ENCODE measurements at places on chromosomes 1 and 21.

DNA sequence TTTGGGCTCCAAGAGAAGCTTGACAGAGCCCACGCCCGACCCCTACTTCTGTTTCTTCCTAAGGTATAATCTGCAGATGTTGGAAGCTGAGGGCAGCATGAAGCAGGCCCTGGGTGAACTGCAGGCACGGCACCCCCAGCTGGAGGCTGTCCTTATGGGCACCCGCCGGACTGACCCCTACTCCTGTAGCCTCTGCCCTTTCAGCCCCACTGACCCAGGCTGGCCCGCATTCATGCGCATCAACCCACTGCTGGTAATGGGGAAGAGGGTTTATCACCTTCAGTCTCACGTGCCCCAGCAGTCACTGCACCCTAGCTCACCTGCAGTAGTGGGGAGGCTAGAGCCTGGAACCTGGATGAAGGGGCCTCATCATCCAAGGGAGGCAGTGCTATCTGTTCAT is 3.1 kb upstream of the LENEP start:
- DNase-seq = no peak

DNA sequence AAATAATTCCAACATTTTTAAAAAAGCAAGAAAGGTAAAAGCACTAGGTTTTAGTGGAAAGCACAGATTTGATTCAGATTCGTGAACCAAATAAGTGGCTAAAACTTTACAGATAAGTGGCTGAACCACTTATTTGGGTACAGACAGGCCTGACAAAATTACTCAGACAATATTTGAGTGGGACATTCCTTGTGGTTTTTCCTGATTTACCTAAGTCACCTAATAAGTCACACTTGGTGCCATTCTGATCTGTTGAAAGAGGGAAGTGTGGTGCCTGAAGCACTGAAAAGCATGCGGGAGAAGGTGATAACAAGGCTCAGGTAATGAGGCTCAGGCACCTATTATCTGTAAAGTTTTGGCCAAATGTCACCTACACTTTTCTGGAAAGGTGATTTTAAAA is 81.6 kb upstream of the CD55 start:
- no peak for DNase-seq

- DNase-seq = no peak
Observed at GRCh38 chr1:116503546-116504307, 67.1 kb downstream of the CD58 start.

DNA sequence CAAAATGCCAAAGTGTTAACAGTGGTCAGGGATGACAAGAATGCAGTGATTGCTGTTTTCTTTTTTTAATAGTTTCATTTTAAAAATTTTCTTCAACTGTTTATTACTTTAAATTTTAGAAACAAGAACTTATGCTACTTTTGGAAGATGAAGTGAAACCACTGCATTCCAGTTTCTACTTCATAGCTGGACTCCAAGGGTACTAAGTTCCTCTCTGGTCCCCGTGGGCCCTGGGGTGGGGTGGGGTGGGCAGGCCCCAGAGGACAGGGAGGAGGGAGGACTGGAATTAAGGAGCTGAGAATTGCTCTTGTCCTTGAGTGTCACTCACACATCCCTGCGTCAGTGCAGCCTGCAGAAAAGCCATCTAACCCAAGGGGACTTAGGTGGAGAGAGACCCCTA is 97.3 kb downstream of the RAVER2 start:
- DNase-seq = no peak
